Coronary artery (tissue), 2 donors: ENCODE measurements at places on chromosomes 5 and 9.
A peak's percentile ranks its signal among the peaks of the same experiment; 100 is the strongest.

- no peak for DNase-seq
Measured at GRCh38 chr9:91764661-91765060, 185.4 kb downstream of the ROR2 start.

GRCh38 chr5:106269252-106269843 is 1401.4 kb downstream of the EFNA5 start:
- DNase-seq, result no peak

DNA sequence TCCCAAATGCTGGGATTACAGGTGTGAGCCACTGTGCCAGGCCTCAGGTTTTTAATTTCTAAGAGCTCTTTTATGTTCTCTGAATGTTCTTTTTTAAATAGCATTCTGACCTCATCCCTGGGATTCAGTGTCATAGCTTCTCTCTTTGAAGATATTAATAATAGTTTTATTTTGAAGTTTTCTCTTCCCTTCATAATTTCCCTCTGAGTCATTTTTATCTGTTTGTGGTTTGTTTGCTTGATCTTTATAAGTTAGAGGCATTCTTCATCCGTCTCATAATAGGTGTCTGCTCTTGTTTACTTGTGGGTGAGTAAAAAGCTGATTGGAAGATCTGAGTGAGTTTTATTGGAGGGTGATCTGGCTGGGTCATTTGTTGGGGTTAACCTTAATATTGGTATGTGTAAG is 12.5 kb upstream of the MAMDC2 start:
- no peak for DNase-seq

- no peak for DNase-seq
Measured at GRCh38 chr5:115389034-115389798, 92.8 kb upstream of the CCDC112 start.

DNA sequence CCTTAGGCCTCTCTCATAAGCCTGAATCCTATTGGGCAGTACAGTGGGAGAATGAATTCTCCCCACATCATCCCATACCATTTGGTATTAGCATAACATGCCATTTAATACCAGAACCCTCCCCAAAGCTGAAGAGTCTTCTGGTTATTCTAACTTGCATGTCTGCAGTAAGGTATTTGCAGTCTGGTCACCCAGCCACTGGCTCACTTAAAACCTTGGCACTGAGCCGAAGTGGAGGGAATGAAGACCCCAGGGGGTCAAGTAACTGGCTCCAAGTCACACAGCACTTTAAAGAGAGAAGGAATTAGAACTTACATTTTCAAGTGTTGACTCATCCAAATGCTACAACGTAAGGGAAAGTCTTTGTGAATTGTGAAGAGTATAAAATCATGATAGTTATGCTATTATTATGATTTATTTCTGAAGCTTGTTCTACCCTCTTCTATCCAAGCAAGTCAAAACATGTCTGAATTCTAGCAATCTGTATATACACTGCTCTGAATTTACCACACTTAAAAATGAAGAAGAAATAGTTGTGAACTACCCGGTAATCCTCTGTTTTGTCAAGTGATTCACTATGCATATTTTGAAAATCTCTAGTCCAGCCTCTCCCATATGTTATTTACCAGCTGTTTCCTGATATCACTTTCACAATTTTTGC is 28.5 kb downstream of the GLRA1 start:
- no peak for DNase-seq

- no peak for DNase-seq
Measured at GRCh38 chr9:114428466-114428865, 40.7 kb upstream of the AKNA start.

GRCh38 chr5:14385019-14385418 is 196.6 kb upstream of the OTULINL start:
- no peak for DNase-seq

DNA sequence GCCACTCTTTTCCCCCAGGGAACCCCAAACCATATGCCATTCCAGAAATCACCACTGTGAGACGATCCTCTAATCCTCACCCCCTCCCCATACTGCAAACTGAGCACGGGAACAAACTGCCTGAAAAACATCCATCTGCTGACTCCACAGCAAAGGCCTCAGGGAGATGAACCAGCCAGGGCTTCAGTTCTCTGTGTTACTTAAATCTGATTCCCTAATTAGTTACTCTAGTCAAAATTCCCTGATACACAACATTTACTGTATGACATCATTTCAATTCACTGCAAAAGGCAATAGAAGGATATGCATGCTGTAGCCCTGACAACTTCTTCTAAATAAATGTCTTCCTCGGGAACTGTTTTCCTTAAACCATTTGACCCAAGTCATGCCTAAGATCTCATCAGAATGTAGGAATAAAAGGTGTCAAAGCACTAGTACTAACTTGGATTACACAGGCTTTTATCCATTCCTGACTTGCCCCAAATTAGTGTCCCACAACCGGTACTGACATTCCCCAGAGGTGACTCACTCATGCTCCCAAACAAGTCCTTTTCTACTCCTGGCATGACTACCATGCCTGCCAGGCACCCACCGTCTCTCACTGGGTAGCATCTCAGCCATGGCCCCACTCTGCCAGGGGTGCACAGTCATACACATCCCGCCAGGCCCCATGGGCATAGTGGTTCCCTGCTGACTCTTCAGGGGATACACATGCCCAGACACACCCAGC is 35.0 kb downstream of the MTX3 start:
- DNase-seq, result no peak

DNA sequence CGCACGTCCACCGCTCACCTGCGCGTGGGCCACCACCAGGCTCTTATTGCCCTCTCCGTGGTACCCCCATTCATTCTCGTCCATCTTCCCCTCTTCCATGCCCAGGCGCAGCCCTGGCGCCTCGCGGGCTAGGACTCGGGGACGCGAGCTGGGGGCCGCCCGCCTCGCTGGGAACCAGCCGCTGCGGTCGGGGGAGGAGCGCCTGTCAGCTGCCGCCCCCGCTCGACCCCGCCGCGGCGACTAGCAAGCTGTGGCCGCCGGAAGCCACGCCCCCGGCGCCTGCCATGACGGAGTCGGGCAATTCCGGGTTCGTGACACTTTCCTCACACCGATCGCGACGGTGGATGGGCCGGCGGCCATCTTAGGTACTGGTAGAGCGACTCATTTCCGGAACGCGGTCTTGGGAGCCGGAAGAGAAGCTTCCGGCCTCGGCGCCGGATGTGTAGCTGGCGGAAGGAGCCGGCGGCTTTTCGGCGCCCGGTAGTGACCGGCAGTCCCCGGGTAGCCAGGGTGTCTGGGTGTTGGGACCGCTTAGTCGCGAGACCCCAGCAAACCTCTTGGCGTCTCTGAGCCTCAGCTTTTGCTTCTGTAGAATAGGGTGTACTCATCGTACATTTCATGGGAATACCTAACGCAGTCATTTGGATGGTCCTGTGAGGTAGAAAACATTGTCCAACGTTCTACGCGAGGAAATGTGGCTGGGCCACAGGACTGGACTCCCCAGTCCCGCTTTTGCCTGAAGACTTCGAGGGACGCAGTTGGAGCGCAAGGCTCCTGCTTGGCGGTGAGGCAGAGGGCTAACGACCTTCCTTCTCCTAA is at the start of gene IPPK:
Gene IPPK (minus strand): TSS at position 242 of the 819 bp plus-strand sequence. CDS start 143 bp downstream, at position 99.
- peak; percentile 99 for DNase-seq

GRCh38 chr5:173782671-173783101 is 105.5 kb upstream of the CPEB4 start:
- no peak for DNase-seq

DNA sequence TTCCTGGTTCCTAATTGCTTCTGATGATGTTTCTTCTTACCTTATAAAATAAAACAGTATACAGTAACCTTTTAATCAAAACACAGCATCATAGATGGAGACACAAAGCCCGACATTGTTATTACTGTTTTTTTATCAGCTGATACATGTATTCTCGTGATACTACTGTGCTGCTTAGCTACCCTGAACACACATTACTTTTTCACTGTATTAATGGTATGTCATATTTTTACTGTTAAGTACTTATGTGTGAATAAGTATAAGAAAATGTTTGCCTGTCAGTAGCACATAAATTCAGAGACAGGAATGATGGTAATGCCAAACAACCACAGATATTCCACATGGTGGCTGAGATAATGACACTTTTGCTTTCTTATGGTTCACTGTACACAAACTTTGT is 68.7 kb downstream of the RAB24 start:
- no peak for DNase-seq

GRCh38 chr9:38367898-38368297 is 24.6 kb upstream of the ALDH1B1 start:
- no peak for DNase-seq

DNA sequence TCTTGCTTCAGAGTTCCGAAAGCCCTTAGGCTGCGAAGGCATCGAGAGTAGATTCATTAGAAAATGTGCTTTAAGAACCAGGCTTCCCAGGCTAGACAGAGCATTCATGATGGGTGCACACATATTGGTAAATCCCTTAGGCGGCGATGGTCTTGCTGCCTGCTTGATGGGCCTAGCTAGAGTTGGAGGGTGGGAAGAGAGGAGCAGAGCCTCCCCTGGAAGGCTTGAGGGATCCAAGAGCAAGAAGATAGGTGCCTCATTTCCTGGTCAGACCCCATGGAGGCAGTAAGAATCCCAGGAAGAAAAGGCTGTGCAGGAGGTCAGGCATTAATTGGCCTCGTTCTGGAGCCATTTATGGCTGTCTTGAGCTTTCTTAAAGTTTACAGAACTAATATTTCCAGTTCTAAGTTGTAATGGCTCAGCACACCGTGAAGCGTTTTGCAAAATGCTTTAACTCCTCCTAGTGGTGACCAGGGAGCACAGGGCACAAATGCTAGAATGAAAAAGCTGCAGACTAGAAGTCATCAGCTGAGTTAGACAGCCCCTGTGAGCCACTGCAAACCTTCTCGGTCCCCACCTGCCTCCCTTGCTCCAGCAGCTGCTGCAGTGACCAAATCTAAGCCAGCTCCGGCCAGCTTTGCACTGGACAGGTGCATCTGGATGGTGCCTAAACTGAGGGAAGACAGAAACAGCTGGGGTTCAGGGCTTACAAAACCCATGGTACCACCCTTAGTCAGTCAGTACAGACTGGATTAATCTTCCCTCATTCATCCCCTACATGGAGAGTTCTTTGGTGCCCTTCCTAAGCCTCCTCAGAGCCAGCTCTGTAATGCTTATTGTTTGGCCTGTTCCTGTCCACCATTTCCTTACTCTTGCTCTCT is 14.7 kb downstream of the SLC45A2 start:
- no peak for DNase-seq

- no peak for DNase-seq
Measured at GRCh38 chr5:64958757-64959391, 190.1 kb downstream of the CWC27 start.

DNA sequence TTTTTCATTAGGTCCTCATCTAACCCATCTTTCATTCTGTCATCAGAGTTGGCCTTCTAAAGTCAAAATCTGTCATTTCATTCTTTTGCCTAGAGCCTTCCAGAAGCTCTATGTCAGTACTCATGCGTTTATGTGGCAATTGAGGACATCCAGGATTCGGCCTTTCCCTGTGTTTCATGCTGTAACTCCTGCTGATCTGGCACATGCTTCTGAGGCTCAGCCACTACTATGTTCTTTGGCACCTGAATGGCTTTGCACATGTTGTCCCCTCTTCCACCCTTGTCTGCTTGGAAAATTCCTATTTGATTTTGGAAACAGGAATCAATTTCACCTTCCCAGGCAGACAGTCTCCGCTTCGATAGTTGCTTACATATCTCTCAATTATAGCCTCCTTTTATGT is 84.9 kb downstream of the GDNF start:
- DNase-seq, result no peak

- DNase-seq, result no peak
Measured at GRCh38 chr9:132077881-132078698, 1.6 kb downstream of the MED27 start.

- no peak for DNase-seq
Measured at GRCh38 chr9:80867731-80868130, 821.6 kb downstream of the TLE1 start.

GRCh38 chr9:137705906-137706305 is 87.1 kb downstream of the EHMT1 start:
- DNase-seq, result no peak

GRCh38 chr9:25677301-25678146 is 720 bp downstream of the TUSC1 start:
- DNase-seq, result peak; percentile 92

- DNase-seq, result no peak
Measured at GRCh38 chr5:149745-150485, 41.4 kb upstream of the LRRC14B start.

DNA sequence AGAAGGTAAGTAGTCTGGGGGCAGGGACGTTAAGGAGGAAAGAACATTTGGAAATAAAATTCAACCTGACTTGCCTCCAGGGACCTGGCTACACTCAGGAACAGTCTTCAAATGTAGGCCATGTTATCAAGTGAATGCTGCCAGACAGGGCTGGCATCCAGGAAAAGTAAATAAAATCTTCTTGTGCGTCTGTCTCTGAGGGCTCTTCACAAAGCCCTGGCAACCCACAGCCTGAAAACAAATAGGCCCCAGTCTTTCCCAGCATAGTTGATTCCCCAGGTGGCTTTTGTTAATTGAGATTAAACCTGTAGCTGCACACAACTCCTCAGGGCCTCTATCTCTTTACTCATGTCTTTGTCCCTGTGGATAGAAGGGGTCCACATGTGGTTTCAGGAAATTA is 55.4 kb downstream of the STK32A start:
- DNase-seq, result no peak

DNA sequence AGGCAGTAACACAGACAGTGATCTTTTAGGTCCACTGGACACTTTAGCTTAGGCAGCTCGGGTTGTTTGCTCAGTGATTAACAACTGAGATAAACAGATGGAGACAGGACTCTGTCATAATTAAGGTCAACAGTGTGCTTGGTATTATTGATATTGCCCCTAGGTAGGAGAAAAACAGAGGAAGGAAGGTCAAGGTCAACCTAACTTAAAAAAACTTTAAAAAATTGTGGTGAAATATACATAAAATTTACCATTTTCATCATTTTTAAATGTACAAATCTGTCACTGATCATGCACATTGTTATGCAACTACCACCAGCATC is 2.1 kb upstream of the HSPA4 start:
- no peak for DNase-seq

DNA sequence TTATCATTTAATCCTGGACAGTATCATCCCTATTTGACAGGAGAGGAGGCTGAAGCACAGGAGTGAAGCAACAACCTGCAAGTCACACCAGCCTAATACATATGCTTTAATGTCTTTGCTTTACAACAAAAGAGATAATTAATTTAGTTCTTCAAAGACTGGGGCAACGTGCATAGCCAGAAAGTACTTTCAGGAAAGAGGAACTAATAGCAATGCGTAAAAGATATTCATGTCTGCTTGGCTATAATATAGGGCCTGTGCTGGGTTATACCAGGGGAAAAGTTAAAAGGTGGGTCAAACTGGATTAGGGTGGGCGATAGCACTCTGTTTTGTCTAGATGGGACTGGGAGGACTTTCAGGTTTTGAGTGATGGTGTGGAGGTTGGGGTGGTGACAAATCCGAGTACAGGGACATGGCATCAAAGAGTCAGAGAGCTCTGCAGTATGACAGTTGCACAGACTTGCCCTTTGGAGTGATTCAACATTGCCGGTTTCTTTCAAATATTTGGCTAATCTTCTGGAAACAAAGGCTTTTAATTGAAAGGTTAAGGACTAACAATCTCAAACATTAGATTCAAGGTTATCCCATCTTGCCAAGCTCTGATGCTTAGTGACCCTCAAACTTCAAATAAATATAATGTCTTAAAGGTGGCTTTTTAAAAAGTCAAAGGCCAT is 11.9 kb downstream of the DAB2 start:
- no peak for DNase-seq

- no peak for DNase-seq
Measured at GRCh38 chr9:83238871-83239640, 176.1 kb upstream of the RASEF start.
